NT2/D1 (cell line): ENCODE measurements at places on chromosomes 1 and 21.
A peak's percentile ranks its signal among the peaks of the same experiment; 100 is the strongest.

GRCh38 chr1:154413177-154413783, 8.1 kb downstream of the IL6R start:
- DNase-seq: no peak

GRCh38 chr1:163874070-163874469, 552.3 kb downstream of the NUF2 start:
- DNase-seq: no peak

- no peak for DNase-seq
Observed at GRCh38 chr1:52332411-52332810, 33.6 kb downstream of the CC2D1B start.

GRCh38 chr1:194289569-194290266, 1103.3 kb upstream of the B3GALT2 start:
- no peak for DNase-seq

GRCh38 chr1:39671793-39672550, at the start of gene NT5C1A:
Gene NT5C1A, minus strand, starts transcription at chr1:39672107. Its CDS starts 69 bp downstream, at chr1:39672038.
- no peak for DNase-seq

DNA sequence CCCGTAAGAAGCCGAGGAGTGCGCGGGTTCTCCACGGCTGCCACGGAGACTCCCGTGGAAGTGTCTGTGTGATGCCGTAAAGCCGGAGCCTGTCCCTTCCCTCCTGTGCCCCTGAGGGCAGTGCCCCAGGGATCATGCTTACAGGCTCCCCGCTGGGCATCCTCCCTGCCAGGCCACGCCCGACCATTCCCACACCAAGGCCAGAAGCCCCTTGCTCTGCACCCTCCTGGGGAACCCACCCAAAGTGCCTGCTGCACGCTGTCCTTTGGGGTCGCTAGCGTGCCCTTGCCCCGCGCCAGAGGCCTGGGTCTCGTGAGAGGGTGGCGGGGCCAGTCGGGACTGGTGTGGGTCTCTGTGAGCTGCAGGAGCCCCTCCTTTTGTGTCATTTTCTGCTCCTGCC, 228.5 kb upstream of the C1orf174 start:
- no peak for DNase-seq

- DNase-seq: no peak
Observed at GRCh38 chr21:45308194-45309068, 20.7 kb upstream of the POFUT2 start.

DNA sequence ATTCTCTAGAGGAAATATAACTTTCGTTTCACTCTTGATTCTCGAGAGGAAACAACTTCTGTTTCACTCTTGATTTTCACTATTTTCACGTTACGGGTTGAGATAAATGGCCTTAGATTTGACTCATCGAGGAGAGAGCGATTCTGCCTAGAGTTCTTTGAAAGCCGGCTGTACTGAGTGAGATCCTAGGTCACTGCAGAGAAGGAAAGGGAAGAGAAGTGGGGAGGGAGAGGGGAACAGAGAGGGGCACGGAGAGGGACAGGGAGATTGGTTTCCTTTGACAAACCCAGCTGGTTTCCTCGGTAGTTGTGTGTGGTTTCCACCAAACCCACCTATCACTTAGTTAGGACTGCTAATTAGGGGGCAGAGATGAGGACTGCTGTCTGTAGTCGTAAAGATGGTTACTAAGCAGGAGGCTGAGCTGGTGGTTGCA, 21.6 kb upstream of the GPR137B start:
- no peak for DNase-seq

DNA sequence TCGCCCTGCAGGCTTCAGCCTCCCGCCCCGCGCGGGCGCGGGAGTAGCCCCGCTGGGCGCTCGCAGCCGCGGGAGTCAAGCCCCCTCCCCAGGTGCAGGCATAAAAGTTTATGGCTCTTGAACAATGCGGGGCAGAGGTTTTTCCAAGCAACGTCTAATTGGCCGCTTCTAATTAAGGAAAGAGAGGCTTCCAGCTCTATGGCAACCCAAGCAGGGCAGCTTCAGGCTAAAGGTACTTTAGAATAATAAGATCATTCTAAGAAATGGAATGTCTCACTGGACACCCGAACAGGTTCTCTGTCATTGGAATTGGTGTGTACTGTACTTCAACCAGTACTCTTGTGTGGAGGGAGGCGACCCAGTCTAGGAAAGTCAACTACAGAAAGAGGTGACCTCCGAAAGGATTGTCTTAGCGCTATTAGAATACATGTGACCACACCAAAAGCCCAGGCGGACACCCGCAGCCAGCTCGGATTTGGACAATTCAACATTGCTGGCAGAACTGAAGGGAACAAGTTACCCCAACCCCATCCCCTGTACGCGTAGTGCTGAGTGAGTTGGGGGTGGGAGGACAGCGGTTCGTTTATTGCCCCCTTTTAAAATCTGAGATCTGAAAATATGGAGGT, 12.5 kb downstream of the NR5A2 start:
- DNase-seq: no peak

DNA sequence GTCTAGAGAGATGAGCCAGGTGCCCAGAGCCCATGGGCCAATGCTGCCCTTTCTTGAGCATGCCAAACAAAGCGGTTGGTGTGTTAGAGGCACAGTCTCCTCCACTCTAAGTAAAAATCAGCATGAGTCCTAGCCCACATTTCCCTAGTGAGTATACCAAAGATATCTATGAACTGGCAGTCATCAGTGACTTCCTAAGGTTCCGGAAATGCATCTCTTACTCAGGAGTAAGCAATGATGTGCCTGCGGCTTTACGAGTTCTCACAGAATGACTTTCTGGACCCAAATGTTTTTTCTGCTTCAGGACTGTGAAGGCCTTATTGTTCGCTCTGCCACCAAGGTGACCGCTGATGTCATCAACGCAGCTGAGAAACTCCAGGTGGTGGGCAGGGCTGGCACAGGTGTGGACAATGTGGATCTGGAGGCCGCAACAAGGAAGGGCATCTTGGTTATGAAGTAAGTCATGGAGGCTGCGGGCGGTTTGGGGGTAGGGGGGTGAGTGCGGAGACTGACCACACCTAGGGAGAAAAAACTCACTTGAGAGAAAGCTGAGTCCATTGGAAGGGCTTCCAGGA, 9.2 kb downstream of the PHGDH start:
- no peak for DNase-seq

GRCh38 chr1:200103966-200104583, 76.6 kb downstream of the NR5A2 start:
- no peak for DNase-seq

DNA sequence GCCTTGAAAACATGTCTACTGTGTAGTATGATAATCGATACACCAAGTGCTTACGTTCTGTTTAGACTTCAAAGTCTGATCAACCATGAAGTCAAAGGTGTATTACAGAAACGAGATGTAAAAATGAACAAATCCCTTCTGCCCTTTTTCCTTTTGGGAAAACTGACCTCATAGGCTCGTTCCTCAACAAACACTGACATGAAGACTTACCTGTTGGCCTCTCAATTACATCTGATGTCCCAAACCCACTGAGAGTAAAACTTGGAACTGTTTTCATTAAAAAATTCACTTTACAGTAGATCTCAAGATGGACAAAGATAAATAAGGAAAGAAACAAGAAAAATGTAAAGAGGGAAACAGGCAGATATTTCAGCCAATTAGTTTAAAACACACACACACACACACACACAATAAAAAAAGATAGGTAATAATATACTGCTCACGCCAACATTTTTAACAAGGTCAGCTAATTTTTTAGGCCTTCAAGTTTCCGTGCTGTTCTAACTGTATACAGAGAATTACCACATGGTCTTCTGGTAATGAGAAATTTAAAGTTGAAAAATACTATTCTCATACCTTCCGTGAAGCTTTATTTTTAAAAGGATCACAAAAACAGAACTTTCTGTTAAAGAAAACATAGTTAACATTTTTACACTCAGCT, 2.1 kb downstream of the HMGN1 start:
- DNase-seq: no peak

DNA sequence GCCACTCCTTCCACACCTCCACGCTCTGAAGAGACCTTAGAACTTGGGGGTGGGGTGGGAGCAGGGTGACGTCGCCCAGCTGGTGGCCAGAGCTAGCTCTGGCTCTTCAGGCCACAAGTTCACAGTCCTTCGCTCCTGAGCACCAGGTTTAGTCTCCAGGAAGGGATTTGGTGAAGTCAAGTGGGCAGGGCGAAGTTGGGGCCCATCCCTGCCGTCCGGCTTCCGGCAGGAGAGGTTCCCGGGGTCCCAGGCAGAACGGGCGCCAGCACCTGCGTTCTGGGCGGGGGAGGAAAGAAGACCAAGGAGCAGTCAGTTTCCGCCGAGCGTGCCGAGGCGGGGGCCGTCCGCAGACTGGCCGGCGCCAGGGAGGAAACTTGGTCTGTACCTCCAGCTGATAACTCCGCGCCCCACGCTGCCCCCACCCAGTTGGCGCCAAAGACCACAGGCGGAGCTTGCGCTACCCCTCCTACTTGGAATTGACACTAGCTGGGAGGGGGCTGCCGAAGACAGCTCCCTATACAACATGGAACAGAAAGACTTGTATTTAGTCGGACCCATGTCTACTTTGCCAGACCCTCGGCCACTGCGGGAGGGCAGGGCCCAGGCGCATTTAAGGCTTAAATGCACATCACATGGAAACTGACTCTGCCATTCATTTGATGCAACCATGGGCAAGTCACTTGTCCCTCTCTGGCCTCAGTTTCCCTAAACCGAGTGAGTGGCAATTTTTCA, 995 bp downstream of the ID3 start:
- no peak for DNase-seq

GRCh38 chr1:26544126-26544525, 14.6 kb downstream of the RPS6KA1 start:
- no peak for DNase-seq

GRCh38 chr1:213759359-213760181, 228.2 kb upstream of the PROX1 start:
- no peak for DNase-seq

DNA sequence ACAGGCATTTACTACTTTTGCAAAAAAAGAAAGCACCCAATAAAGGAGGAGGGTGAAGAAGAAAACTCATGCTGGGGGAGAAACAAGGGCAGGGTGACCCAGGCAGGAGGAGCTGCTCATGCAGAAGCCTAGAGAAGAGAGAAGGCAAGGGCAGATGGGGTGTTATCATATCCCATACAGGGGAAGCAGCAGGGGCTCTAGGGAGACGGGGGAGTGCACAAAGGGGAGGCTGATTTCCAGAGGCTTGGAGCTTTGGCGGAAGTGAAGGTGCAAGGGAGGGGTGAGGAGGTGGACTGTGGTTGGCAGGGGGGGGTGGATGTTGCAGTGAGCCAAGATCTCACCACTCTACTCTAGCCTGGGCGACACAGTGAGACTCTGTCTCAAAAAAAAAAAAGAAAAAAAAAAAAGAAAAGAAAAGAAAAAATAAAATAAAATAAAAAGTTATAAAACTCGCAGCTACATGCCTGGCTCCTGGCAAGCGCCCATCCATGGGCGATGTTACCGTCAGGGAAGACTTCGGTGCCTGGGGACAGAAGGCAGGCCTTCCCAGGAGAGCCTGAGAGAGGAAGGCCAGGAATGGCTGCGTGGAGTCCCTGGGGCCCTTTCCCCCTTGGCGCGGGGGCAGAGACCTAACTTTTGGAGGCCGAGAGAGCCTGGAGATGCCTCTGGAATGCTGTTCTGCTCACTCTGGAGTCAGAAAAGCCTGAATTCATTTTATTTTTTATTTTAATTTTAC, 3.3 kb upstream of the FCN3 start:
- DNase-seq: no peak

- DNase-seq: no peak
Observed at GRCh38 chr1:185343306-185343705, 26.3 kb upstream of the IVNS1ABP start.

- no peak for DNase-seq
Observed at GRCh38 chr1:231694075-231694431, 67.5 kb downstream of the DISC1 start.

- DNase-seq: no peak
Observed at GRCh38 chr1:42008264-42008663, 89.5 kb upstream of the HIVEP3 start.

DNA sequence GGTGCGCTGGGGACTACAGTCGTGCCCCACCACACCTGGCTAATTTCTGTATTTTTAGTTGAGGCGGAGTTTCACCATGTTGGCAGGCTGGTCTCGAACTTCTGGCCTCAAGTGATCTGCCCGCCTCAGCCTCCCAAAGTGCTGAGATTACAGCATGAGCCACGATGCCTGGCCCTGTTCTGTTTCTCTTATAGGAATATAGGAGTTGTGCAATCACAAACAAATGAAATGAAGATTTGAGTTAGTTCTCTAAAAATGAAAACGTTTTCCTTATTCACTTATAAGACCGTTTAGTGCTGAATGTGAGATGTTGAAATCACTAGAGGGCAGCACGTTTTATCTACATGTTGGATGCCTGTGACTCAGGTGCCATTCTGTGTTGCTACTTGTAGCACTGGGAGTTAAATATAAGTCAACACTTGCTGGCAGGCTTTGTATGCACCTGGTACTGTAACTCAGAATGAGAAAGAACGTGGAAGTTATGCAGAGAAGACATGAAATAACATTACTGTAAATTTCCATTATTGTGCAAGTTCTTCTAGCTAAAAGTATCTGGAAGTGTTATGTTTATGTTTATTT, 45.8 kb downstream of the MIGA1 start:
- DNase-seq: peak; percentile 18

- DNase-seq: no peak
Observed at GRCh38 chr1:229617351-229618100, 8.4 kb downstream of the TAF5L start.

DNA sequence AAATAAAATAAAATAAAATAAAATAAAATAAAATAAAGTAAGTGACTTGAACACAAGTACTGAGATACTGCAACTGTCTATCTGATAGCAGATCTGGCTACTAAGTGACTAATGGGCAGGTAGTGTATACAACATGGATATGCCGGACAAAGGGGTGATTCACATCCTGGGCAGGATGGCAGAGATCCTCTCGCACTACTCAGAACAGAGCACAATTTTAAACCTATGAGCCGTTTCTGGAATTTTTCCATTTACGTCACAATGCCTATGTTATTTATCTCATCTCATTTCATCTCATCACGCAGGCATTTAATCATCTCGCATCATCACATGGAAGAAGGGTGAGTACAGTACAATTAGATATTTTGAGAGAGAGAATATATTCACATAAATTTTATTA, 233.3 kb upstream of the COA6 start:
- no peak for DNase-seq

- peak; percentile 72 for DNase-seq
Observed at GRCh38 chr1:201023517-201023902, at the start of gene KIF21B. Gene KIF21B, minus strand, starts transcription at chr1:201023714. Its CDS starts 331 bp downstream, at chr1:201023383.

- no peak for DNase-seq
Observed at GRCh38 chr1:159289060-159289459, 13.1 kb upstream of the FCER1A start.

GRCh38 chr21:16573578-16573977, 843.8 kb downstream of the USP25 start:
- no peak for DNase-seq
